Regular cardiac myocyte (primary cell): ENCODE measurements at places on chromosomes 16 and 17. TPM values are rescaled to one million over a fixed set of nuclear protein-coding genes. Genes with fewer than 3 reads are reported as not detected.

Gene TACO1
- 13.0 and 31.1 TPM in 2 replicates for total RNA-seq

Gene WWOX
- 7.5 and 14.7 TPM in 2 replicates for total RNA-seq

Gene C17orf67
- 0.58 and 1.4 TPM in 2 replicates for total RNA-seq

Gene KRTAP4-9
- total RNA-seq: not detected in 2 replicates

Gene HELZ
- 35.5 and 87.1 TPM in 2 replicates for total RNA-seq

Gene TBC1D3
- not detected in 2 replicates for total RNA-seq

Gene KRT40
- not detected in 2 replicates for total RNA-seq

Gene ITGB4
- under 0.01 and 0.38 TPM in 2 replicates for total RNA-seq

Gene TMEM238L
- not detected in 2 replicates for total RNA-seq

Gene FGF11
- total RNA-seq: 2.5 and 14.7 TPM in 2 replicates

Gene CPNE7
- total RNA-seq: 8.2 and 11.3 TPM in 2 replicates

Gene TMEM114
- total RNA-seq: not detected in 2 replicates

Gene GRIN2A
- under 0.01 and 0.28 TPM in 2 replicates for total RNA-seq

Gene SPIRE2
- total RNA-seq: 0.77 and 1.1 TPM in 2 replicates

Gene CCP110
- total RNA-seq: 11.8 and 17.1 TPM in 2 replicates

Gene HSPB9
- total RNA-seq: not detected in 2 replicates

Gene GAS2L2
- total RNA-seq: 0.28 TPM in 1 of 2 replicates, not detected in the other

Gene PRRT2
- total RNA-seq: 0.58 and 3.1 TPM in 2 replicates

Gene TNRC6C
- 2.5 and 4.2 TPM in 2 replicates for total RNA-seq

Gene SLC16A11
- 0.85 TPM in 1 of 2 replicates, not detected in the other for total RNA-seq

Gene RND2
- total RNA-seq: 0.19 and 0.28 TPM in 2 replicates
